ENCODE measurements at places on chromosomes 5 and 9.

- DNase-seq, result no peak
Measured at GRCh38 chr5:34009610-34010009, 1.8 kb upstream of the AMACR start.

DNA sequence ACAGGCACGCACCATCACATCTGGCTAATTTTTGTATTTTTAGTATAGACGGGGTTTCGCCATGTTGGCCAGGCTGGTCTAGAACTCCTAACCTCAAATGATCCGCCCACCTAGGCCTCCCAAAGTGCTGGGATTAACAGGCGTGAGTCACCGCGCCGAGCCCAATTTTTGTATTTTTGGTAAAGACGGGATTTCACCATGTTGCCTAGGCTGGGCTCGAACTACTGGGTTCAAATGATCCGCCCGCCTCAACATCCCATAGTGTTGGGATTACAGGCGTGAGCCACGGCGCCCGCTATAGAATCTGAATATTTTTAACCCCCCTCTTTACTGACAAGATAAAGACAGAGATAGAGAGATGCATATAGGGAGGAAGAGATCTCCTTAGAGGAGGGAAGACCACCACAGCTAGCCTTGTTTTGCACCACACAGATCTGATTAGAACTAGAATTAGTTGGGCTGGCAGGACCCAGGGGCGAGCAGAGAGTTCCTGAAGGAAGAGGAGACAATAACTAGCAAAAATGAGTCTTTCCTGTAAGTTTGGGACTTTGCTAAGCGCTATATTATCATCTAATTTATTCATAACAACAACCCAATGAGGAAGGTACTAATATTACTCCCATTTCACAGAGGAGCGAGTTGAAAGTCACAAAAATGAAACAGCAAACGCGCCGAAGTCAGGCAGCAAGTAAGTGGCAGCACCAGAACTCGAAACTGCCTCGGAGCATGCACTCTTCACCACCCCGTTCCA is 1.5 kb upstream of the ANKHD1 start:
- DNase-seq, result no peak

GRCh38 chr9:14899815-14900193 is 10.4 kb downstream of the FREM1 start:
- DNase-seq, result no peak

- no peak for DNase-seq
Measured at GRCh38 chr9:84880835-84881234, 211.3 kb downstream of the NTRK2 start.

- no peak for DNase-seq
Measured at GRCh38 chr5:32325062-32325461, 12.3 kb upstream of the MTMR12 start.

DNA sequence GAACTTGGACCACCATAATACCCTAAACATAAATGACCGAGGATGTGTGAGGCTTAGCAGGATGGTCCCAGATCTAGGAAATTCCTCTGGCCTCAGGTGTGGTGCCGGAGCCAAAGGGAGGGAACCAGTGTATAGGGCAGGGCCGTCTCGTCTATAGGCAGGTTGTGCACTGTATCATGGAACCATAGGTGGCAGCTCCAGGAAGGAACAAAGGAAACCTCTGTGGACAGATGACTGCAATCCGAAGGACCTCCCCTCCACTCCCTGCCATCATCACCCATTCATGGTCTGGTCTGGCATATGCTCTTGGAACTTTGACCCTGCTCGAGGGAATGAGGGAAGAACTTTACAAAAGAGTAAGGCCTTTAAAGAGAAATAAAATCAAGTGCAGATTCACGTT is 2.9 kb upstream of the MACIR start:
- DNase-seq, result no peak

- DNase-seq, result no peak
Measured at GRCh38 chr5:160434022-160434531, 12.4 kb downstream of the PTTG1 start.

DNA sequence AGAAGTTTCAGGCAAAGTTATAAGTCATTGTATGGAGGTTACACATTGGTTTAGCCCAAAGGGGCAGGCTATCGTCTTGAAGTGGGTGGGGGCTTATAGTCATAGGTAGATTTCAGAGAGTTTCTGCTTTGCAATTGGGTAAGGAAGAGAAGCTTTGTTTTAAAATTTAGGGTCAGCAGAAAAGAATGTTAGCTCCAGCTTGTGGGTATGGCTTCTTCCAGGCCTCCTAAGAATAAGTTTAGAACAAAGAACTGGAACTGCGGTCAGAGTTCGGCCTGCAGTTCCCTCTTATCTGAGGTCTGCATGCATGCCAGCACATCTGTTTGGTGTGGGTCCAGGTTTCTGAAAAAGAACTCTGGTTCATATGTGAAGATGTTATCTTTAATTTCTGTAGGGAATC is 96.1 kb downstream of the CYFIP2 start:
- DNase-seq, result no peak

- no peak for DNase-seq
Measured at GRCh38 chr5:172637110-172637580, 3.9 kb upstream of the NEURL1B start.

DNA sequence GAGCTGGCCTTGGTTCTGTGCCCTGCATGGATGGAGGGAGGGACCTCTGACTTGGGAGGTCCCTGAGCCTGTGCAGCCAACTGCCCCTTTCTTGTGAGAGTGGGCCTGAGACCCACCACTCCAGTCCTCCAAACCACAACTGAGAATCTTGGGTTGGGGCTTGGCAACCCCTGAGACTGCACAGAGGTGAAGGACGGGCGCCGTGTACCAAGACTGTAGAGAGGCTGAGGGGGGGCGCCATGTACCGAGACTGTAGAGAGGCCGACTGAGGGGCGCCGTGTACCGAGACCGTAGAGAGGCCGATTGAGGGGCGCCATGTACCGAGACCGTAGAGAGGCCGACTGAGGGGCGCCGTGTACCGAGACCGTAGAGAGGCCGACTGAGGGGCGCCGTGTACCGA is 59.3 kb upstream of the CACNA1B start:
- no peak for DNase-seq

All from activated T-helper 1 cell treated with Interleukin-2 at 50 U/mL for 16 hours (primary cell).